ENCODE measurements at places on chromosomes 6 and 20. TPM values are rescaled to one million over a fixed set of nuclear protein-coding genes. Genes with fewer than 3 reads are reported as not detected.

The TJAP1 gene
- total RNA-seq, result 17.7 TPM

The RRAGD gene
- total RNA-seq, result 0.37 TPM

The TUBB2A gene
- total RNA-seq, result 172 TPM

The CTCFL gene
- not detected for total RNA-seq

The C20orf96 gene
- total RNA-seq, result 4.1 TPM

The NFATC2 gene
- total RNA-seq, result 0.59 TPM

The COL19A1 gene
- 1.0 TPM for total RNA-seq

The PPP1R3G gene
- 1.5 TPM for total RNA-seq

Data from smooth muscle cell of the umbilical artery (primary cell).